ENCODE measurements at places on chromosomes 5 and 9.

DNA sequence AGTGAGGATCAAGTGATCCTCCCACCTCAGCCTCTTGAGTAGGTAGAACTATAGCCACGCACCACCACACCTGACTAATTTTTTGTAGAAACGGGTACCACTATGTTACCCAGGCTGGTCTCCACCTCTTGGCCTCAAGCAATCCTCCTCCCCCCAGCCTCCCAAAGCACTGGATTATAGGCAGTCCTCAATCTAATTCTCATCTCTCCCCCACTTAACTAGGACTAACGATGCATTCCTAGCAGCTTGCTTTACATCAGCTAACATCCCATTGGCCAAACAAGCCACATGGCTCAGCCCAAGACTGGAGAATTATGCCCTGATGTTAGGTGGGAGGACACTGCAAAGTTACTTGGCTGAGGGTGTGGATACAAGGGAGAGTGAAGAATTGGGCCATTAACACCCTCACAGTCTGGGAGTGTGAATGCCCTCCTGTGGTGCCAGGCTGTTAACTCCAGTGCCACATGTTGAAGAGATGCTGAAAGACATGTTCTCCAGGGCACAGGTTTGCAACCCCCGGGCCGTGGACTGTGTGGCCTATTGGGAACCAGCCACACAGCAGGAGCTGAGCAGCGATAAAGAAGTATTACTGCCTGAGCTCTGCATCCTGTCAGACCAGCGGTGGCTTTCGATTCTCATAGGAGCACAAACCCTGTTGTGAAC is 5.3 kb upstream of the ZNF367 start:
- DNase-seq = no peak

- no peak for DNase-seq
Observed at GRCh38 chr5:135007305-135007704, 26.7 kb downstream of the PITX1 start.

GRCh38 chr9:34463098-34463900 is 4.7 kb downstream of the DNAI1 start:
- peak; percentile 37 for DNase-seq

GRCh38 chr5:113140837-113141671 is 164.5 kb downstream of the DCP2 start:
- DNase-seq = no peak

- DNase-seq = no peak
Observed at GRCh38 chr9:131275332-131276093, 797 bp downstream of the FAM78A start.

DNA sequence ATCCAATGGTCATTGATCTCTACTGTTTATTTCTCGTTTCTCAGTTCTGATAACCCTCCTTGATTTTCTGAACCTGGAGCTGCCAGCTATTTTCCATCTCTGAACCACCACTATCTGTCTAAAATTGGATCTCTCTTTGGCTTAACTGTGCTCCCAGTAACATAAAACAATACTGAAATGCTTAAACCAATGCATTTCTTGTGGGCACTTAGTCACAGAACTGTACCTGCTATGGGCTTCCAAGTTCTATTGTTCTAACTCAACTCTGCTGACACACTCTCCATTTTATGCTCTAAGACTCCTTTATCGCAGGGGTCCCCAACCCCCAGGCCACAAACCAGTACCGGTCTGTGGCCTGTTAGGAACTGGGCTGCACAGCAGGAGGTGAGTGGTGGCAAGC is 120.6 kb downstream of the LHFPL2 start:
- no peak for DNase-seq

GRCh38 chr9:108951578-108951977 is 17.4 kb downstream of the ABITRAM start:
- no peak for DNase-seq

- DNase-seq = no peak
Observed at GRCh38 chr9:121369595-121370265, at the start of gene STOM. TSS of gene STOM (minus strand) at chr9:121370250. CDS start at chr9:121370187, 63 bp downstream.

- DNase-seq = no peak
Observed at GRCh38 chr5:72956324-72957140, 691 bp downstream of the FCHO2 start.

GRCh38 chr5:176979669-176980068 is 26.9 kb downstream of the UIMC1 start:
- DNase-seq = no peak

DNA sequence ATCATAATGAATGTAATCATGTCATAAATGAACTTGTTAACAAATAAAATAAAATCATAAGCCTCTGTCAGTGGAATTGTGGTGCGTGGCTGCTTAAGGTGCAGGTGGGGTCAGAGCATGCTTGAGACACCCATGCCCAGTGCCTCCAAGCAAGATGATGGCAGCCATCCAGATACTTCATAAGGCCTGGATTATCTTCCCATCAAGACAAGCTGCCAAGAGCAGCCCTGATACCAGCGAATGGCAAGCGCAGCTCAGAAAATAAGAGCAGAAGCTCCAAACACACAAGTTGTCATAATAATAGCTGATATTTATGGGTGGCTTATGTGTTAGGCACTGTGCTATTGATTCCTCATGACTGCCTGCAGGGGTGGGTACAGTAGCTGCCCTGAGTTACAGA is 21.8 kb upstream of the LMX1B start:
- DNase-seq = no peak

DNA sequence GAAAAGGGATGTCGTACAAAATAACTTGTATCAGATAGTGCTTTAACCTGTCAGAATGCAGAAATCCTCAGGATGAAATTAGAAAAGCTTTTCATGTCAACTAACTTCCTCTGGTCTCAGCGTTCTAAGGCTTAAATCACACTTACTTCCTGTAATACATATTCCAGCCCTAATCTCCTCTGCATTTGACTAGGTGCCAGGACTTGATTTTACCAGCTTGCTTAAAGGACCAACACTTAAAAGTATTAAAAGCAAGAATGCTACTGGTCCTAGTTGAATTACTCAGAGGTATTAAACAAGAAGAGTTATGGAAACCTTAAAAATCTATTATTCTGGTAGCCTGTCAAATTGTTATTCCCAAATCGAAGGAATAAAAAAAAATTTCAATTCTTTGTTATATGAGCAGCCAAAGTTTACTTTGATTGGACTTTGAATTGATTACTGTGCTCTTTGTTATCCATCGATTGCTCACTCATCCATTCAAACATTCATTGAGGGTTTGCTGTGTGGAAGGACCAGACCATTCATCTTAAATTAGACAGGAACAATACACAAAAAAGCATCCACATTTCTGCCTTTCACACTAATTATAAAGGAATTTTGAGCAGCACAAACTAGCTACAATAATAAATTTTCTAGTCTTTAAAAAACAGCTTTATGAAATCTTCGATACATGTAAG is 108.7 kb downstream of the MUSK start:
- DNase-seq = no peak
